Kidney epithelial cell (primary cell): ENCODE measurements at places on chromosomes 5 and 9.

DNA sequence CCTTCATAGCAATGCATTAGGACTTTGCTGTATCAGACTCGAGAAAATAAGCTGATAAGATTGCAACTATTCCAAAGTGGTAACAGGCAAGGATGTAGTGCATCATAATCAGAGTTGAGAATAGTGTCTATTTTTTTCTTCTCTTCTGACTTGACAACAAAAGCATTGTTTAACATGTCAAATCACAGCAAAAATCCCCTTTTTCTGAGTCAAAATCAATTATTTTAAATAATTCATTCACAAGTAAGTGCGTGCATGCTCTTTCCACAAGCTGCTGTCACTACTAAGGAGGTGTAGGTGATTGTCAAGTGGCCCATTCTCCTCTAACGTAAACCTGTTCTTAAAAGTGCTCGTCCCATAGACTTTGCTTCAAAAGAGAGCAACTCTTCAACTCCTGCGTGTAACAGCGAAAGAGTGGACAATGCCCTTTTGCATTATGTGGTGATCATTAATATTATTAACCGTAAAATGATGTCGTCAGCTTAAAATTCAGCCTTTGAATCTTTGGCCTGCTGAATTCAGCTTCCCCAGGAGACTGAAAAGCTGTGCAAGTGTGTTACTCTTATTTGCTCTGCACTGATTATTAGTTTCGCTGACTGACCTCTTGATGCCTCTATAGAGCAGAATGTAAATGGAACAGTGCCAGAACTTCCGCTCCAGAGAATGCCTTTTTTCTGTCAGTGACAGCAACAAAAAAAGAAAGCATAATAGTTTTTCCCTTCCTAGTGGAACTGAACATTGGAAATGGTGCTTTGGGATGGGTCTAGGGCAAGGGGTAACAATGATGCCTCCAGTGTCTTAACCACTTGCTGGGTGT lies 680.8 kb upstream of the SEMA6A start:
- DNase-seq: no peak

DNA sequence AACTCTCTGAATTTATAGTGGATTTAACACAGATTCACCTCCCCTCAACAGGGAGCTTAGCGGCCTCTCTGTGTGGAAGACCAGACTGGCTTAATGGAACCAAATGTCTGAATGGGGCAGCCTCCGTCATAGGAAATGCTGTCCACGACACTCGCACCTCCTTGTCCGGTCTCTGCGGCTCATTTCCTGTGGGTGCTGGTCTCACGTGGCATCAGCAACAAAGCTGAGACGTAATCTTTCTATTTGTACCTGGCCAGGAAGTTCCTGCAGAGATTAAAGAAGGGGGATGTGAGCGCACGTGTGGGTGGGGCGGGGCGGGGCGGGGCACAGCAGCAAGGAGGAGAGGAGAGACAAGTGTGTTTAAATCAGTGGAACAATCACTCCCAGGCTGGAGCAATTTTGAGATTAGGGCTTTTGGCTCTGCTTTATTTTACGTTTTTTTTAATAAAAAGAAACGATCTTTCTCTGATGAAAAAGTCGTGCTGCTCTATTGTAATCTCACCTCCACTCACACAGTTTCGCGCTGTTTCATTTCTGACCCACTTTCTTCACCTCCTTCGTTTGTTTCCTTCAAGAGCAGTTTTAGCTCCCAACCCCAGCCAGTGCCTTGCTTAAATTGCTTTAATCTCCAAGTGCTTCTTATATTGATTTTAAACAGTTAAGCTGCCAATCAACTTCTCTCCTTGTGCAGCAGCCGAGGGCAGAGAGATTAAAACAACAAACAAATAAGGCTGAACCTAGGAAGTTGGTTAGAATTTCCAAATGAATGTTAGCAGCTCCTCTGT lies 132.2 kb upstream of the ASTN2 start:
- DNase-seq: no peak

- no peak for DNase-seq
These were observed 114.3 kb downstream of the CRB2 start for GRCh38 chr9:123470121-123470782.

DNA sequence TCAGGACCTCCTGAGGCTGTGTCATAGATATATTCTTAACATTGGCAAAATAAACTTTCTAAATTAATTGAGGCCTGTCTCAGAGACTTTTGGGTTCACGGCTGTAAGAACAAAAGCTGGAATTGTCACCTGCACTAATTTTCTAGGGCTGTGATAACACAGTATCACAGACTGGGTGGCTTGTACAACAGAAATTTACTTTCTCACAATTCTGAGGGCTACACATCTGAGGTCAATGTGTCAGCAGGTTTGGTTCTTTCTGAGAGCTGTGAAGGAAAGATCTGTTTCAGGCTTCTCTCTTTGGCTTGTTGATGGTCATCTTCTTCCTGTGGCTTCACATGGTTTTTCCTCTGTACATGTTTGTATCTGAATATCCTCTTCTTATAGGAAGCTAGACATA lies 29.2 kb upstream of the NFIL3 start:
- no peak for DNase-seq

DNA sequence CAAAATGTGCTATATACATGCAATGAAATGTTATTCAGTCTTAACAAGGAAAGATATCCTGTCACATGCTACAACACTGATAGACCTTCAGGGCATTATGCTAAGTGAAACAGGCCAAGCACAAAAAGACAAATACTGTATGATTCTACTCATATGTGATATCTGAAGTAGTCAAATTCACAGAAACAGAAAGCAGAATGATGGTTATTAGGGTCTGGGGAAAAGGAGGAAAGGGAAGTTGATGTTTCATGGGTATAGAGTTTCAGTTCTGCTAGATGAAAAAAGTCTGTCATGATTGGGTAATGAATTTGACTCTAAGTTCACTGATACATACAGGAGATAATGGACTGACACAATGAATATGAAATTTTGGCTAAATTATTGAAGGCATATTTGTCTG lies 11.2 kb upstream of the RIC1 start:
- no peak for DNase-seq

DNA sequence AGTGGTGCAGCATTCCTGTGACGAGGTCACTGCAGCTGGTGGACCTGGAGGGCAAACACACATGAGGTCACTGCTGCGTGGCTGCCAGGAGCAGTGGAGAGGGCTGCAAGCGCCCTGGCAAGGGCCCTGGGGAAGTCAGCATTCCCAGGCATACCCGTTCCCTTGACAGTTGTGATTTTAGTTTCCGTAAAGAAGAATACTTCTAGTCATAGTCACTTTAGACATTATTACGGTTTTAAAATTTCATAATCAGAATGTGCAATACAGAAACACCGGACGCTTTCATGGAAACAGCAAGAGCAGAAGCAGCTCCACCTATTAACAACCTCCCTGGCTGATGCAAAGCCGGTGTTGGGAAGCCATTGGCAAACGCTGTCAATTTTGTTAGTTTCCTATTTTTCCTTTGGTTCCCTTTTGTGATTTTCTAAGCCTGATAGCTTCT lies 129.8 kb downstream of the GADD45G start:
- DNase-seq: no peak

GRCh38 chr5:173235499-173236394 lies 741 bp upstream of the NKX2-5 start:
- no peak for DNase-seq

DNA sequence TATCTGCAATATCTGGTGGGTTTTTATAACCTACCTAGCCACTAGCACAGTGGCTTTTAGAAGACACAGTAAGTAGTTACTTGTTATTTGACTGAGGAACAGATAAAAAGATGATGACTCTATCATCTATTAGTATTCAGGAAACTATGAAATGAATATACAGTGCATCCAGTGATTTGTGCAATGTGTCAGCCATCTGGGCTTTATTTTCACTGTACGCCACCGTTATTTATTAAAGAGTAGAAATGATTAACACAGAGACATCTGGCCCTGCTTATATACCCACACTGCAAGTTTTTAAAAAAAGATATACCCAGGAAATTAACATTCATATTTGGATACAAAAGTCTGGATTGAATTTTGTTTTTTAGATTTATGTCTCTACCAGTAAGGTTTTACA lies 408.4 kb downstream of the PDE4D start:
- DNase-seq: no peak

GRCh38 chr9:124662561-124662960 lies 108.5 kb downstream of the NR6A1 start:
- no peak for DNase-seq
